Fibroblast of skin of left quadriceps (primary cell): ENCODE measurements at places on chromosomes 13 and 19.
A peak's percentile ranks its signal among the peaks of the same experiment; 100 is the strongest.

- DNase-seq: no peak
These were observed 27.5 kb upstream of the TMEM255B start for GRCh38 chr13:113731192-113732175.

DNA sequence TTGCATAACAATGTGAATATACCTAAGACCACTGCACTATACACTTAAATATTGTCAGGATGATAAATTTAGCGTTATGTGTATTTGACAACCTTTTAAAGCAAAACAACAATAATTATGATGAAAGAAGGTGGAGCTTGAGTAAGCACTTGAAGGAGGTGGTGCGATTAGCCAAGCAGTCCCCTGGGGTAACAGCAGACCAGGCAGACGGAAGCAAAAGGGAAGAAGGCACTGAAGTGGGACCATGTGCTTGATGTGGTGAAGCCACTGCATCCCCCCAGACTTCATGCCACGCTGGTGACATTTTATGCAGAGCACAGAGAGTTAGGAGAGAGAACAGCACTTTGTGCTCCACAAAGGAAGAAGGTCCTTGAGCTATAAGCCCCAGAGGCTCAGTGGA lies 58.3 kb upstream of the ZNF507 start:
- no peak for DNase-seq

- DNase-seq: no peak
These were observed 9.1 kb downstream of the NOP53 start for GRCh38 chr19:47754206-47755064.

GRCh38 chr19:13841086-13841961 lies 35.6 kb upstream of the NANOS3 start:
- no peak for DNase-seq

DNA sequence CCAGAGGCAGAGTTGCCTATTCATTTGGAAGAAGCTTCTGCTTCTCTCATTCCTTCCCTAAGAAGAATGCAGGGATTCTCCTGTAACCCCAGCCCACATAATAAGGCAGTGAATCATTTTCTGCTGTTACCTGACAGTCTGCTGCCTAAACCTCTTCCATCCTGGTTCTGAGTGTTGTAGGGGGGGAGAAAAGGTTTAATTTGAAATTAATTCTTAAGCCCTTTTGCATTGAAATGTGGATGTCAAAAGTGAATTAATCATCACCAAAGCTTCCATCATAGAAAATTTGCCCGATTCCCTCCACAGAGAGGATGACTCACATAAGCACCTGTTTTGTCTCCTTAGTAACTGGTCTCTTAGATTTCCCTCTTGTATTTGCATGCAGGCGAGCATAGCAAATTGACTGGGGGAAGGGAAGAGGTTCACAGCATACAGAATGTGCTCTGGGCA lies 146.7 kb upstream of the FNDC3A start:
- no peak for DNase-seq

GRCh38 chr19:48123907-48124651 lies 13.5 kb upstream of the PLA2G4C start:
- DNase-seq: peak; percentile 12
